Stimulated activated CD4-positive, alpha-beta T cell treated with anti-CD3 and anti-CD28 coated beads, Interleukin-1b, Interleukin-23, amount 100 ng/mL, for 24 hours (primary cell): ENCODE measurements at places on chromosomes 5 and 9.
A peak's percentile ranks its signal among the peaks of the same experiment; 100 is the strongest.

GRCh38 chr9:136031741-136032730, 63.1 kb downstream of the NACC2 start:
- no peak for DNase-seq

GRCh38 chr9:90799271-90799852, 2.3 kb upstream of the SYK start:
- no peak for DNase-seq

DNA sequence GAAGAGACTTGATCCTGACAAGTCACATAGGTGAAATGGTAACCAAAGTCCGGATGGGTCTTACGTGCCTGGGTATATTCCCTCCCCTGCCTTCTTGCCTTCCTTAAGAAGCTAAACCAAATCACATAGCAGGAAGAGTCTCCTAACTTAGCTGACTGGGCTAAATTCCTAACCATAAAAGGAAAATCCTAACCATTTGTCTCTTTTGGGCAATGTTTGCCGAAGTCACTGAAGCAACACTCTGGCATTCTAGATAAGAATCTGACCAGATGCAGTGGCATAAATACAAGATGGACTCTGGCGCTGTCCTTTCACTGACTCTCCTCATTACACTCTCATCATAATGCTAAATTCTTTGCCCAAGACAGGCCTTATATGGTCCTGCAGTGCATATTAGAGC, 625.5 kb upstream of the RORB start:
- no peak for DNase-seq

GRCh38 chr9:123002754-123003153, 30.7 kb upstream of the GPR21 start:
- DNase-seq, result no peak

DNA sequence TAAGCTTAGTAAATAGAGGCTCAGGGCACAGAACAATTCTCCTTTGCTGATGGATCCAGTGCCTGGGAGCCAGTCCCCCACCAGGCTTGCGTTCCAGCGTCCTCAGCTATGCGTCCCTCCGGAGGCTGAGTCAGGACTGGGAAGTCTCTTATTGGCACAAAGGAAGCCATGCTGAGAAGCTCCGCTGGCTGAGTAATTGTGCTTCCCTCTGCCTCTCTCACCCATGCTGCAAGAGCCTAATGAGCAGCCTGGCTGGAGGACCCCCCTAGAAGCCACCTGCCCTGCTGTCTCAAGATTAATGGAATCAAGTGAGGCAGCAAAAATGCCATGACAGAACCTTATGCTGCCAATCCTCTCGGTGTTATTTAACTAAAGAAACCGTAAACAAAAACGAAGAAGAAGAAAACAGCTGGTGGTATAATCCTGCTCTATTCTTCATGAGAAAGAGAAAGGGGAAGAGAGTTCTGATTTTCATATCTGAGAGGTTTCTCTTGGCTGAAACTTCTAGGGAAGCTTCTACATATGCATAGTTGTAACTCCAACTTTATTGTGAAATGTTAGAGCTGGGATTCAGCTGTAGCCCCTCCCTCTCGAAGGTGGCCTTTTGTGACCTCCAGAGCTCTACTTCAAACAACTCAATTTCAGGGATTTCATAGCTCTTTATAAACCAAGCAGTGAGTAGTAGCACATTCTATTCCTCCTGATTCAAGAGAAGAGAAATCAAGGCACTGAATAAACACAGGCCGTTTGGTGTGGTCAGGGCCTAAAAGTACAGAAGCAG, 185.4 kb upstream of the SEMA6A start:
- no peak for DNase-seq

- no peak for DNase-seq
Observed at GRCh38 chr5:175589714-175590113, 68.2 kb upstream of the HRH2 start.

- no peak for DNase-seq
Observed at GRCh38 chr5:100803397-100803796, 99.7 kb downstream of the ST8SIA4 start.

DNA sequence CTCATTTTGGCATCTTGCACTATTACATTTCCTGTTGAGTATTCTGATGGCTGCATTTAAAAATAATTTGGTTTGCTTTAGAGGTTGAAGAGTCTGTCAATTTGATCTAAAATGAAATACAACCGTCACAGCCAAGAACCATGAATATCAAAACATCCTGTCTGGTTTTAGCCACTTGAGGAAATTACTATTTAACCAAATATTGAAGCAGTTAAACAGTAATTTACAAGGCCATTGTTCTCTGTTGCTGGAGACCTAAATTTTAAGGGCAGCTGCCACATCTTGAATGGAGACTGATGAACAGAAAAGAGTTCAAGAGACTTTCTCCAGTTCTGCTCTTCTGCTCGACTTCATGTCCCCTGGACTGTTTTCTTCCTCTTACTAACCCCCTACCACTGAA, 549.4 kb downstream of the LRRC70 start:
- DNase-seq, result no peak

GRCh38 chr5:169165052-169165451, 135.9 kb downstream of the SLIT3 start:
- no peak for DNase-seq

DNA sequence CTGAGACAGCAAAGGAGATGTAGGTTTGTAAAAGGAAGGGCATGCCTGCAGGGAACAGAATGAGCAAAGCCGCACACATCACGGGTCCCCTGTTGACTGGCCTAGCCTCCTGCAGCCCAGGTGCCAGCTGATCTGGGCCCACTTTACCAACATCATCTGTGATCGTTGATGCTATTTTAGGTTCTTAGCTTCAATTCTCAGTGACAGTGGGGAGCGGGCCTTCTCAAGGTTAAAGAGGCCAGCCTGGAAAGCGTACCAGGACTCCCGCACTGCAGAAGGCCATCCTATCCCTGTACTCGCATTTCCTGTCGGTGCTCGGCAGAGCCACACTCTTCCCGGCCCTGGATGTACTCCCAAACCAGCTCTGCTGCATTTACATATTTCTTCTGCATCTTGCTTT, 213.5 kb upstream of the IRX1 start:
- DNase-seq, result no peak

DNA sequence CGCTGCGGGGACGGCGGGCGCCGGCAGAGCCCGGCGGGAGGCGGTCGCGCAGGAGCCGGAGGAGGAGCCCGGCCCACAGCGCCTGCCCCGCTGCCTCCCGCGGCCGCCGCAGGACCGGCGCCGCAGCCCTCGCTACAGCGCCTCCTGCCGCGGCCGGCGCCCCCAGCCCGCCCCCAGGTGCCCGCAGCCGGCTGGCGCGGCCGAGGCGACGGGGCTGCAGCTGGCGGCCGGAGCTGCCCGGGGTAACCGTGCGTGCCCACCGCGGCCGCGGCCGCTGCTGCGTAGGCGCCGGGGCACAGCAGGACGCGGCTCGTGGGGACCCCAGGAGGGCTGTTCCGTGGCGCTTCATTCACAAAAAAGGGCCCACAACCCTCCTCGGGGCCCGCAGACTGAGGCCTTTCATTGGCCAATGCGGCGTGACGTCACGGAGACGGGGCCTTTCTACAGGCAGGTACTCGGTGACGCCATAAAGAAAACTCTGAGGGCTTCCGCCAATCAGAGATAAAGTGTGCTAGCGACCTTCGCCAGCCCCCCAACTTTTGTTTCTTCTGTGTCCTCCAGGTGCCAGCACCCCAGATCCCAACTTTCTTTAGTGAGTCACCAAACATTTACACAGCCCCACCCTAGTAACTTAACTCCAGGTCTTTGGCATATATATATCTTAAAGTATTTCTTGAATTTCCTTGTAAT, at the start of gene CDC14B:
Gene CDC14B, minus strand, starts transcription at position 353 of the 690 bp plus-strand sequence. CDS start 465 bp downstream, outside the sequence.
- peak; percentile 72 for DNase-seq

- DNase-seq, result no peak
Observed at GRCh38 chr5:142871363-142872193, 101.4 kb downstream of the ARHGAP26 start.
